Activated gamma-delta T cell treated with anti-CD3 and anti-CD28 coated beads, Interleukin-2, amount 50 U/mL, for 16 hours (primary cell): ENCODE measurements at places on chromosomes 5 and 9.

GRCh38 chr9:35164711-35165110 lies 2.9 kb downstream of the UNC13B start:
- DNase-seq, result no peak

- DNase-seq, result no peak
These were observed 71.8 kb upstream of the NFIL3 start for GRCh38 chr9:91495450-91495849.

- no peak for DNase-seq
These were observed 198.6 kb downstream of the TLE1 start for GRCh38 chr9:81490605-81491331.

DNA sequence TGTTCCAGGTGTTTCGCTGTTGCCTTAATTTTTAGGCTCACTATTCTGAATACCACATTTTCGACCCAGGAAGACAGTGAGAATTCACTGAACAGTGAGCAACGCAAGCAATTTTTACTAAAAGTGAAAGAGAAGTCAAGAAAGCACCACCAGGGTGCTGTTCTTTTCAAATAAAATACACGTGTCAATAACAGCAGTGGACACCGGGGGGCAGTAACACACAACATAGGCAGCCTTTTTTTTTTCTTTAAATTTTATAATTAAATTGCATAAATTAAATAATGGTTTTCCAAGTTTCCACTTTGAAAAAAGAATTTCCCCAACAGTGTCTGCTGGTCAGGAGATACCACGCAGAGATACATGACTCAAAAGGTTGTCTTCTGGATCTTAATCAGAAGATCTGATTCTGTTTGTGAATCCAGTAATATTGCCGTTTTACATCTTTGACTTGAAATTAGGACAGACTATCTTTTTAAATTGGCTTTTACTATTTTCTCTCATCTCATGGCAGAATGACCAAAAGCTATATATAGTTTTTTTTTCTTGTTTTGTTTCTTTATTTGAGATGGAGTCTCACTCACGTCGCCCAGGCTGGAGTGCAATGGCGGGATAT lies 47.1 kb upstream of the SH3GL2 start:
- no peak for DNase-seq

DNA sequence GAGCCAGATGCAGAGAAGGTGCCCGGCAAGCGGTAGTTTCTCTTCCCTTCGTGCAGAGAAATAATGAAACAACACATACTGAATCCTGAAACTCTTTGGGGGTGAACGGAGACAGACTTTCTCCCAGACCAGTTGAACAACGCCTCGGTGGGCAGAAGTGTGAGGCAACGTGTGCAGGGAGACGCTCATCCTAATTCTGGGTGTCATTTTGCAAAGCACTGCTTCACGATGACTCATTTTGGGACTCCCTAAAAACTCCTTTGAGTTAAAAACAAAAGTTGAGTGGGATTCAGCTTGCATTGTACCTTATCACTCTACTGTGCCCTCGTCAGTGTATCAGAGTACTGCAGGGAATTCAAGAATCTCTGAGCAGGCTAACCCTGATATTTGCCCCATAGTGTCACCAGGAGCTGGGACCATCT lies 3.5 kb upstream of the NEK6 start:
- no peak for DNase-seq

DNA sequence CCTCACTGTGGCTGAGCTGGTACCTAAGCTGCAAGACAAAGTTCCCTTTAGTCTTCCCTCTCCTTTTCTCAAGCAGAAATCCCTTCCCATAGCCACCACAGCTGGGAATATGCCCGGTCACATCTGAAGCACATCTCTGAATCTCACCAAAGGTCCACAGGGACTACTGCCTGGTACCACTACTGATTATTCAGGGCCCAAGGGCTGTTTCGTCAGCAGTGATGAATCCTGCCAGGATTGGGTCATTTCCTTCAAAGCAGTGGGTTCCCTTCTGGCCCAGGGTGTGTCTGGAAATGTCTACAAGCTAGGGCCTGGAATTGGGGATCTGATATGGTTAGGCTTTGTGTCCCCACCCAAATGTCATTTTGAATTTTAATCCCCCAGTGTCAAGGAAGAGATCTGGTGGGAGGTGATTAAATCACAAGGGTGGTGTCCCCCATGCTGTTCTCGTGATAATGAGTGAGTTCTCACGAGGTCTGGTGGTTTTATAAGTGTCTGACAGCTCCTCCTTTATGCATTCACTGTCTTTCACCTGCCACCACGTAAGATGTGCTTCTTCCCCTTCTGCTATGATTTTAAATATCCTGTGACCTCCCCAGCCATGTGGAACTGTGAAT lies 83.2 kb upstream of the FST start:
- DNase-seq, result no peak

GRCh38 chr5:143314659-143315058 lies 88.8 kb downstream of the NR3C1 start:
- DNase-seq, result no peak

DNA sequence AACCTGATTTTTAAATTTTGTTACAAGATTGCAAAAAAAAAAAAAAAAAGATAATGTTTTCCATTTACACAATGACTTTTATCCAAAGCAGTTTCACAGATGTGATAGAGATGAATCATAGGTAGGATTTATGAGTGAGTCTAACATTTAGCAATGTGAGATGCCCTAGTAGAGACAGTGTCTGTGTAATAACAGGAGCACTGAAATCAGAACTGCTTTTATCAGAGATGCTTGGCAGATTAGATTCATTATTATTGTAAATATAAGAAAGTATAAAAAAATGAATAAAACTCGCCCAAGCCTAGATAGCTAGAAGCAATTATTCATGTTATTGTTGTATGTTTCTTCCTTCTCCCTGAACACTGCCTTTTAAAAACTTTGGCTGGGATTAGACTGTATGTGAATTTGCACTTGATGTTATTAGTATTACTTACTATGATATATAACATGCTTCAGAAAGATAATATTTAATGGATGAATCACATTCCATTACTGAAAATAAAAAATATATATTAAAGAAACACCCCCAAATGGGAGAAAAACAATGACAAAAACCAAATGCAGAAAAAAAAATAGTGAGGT lies 567.3 kb upstream of the KLF4 start:
- no peak for DNase-seq

GRCh38 chr5:126975796-126976195 lies 54.6 kb downstream of the MARCHF3 start:
- no peak for DNase-seq

DNA sequence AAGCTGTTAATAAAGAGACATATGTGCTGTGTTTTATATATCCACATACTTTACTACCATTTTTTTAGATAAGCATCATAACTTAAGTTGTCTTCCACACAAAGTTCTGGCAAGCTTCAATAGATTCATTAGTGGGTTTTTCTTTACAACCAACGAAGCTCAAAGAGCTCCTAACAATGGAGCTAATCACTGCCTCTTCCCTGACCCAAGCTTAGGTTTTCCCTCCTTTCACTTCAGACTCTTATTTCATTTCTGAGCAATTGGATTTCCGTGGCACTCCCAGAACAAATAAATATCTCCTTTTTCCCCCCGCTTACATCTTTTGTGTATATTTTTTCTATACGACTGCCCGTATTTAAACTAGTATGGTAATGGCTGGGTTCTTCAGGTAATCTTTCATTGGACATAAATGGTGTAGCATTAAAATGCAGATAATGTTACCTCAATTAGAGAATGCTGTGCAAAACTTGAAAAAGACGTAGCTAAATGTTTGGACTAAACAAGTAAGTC lies 275.5 kb upstream of the TMEM161B start:
- DNase-seq, result no peak

- DNase-seq, result no peak
These were observed 87.4 kb downstream of the TLE1 start for GRCh38 chr9:81601639-81602623.

DNA sequence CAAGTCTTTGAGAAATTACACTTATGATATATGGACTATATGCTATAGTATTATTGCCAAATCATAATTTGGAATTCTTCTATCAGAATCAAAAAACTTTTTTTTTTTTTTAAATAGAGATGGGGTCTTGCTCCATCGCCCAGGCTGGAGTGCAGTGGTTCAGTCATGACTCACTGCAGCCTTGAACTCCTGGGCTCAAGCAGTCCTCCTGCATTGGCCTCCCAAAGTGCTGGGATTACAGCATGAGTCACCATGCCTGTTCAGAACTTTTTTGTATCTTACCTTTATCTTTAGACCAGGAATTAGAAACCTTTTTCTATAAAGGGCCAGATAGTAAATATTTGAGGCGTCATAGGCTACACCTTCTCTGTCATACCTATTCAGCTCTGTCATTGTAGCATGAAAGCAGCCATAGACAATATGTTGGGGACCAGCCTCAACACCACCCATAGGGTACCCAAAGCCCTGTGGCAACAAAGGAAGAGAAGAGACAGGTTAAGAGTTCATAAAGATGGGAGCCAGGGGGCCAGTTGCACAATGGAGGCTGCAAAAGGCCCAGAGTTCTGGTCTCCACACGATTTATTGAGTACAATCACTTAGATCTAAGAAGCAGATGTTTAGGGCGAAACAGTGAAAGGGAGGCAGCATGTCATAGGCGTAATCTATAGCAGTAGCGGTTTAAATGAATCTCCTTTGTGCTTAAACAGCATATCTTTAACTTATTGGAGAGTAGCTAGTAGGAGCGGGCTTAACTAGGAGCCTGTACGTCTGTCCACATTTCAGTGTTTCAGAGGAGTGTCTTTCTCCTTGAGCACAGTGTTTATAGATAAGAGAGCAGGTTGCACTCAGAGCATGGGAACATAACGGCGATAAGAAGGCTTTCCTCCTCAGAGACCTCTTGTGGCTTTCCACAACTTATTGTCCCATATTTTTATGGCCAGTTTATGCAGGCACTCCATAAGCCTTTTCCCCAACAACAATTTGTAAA lies 12.5 kb downstream of the ECM2 start:
- no peak for DNase-seq

DNA sequence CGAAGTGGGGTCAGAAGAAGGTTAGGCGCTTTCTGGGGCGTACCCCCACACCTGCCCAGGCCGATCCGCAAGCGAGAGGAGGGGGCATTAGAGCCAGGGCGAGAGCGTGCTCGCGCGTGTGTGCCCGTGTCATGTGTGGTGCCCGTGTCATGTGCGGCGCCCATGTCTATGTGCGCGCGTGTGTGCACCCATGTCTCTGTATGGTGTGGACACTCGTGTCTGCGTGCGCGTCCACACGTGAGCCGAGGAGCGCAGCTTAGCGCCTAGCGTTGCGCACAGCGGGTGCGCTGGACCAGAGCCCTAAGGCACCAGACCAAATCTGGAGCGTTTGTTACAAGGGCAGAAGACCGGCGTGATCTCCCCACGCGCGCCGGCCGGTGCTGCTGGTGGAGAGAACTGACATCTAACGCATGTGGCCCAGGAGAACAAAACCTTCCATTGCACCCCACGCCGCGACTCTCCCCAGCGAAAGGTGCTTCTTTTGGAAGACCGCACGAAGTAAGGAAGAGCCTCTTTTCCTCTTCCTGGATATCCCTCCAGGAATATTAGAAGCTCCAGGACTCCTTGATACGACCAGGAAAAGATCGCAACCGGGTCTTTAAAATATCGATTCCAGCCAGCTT lies 644 bp downstream of the NIM1K start:
- no peak for DNase-seq

GRCh38 chr5:141095263-141095641 lies 837 bp downstream of the PCDHB2 start:
- DNase-seq, result no peak

DNA sequence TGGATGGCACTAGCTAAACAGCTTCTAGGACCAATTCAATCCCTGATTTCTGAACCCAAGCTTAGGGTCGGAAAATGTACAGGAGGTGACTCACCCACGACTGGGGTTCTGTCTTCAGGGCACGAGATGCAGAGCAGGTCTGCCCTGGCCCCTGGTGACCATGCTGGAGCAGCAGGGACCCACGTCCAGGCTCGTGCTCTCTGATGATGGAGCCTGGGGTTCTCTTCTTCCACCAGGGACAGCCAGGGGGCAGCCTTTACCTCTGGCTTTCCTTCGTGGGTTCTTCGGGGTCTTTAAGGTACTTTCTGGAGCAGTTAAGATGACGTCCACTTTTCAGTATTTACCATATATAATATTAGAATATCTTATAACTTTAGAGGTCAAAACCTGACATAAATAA lies 2.1 kb downstream of the CFAP77 start:
- no peak for DNase-seq

DNA sequence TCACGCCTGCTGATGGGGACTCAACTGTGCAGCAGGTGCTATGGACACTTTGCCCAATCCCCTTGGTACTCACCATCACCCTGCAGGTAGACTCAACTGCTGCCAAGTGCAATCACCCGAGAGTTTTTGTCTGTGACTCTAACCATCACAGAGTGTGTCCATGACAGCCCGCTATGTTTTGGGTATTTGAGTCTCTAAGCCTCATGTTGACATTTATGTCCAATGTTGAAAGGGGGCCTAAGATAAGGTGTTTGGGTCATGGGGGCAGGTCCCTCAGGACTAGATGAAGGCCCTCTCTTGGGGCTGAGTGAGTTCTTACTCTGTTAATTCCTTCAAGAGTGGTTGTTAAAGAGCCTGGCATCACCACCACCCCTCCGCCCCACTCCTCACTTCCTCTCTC lies 44.1 kb upstream of the GABRP start:
- no peak for DNase-seq

GRCh38 chr9:106312906-106313305 lies 550.1 kb upstream of the ZNF462 start:
- DNase-seq, result no peak

GRCh38 chr9:35700031-35700430 lies 10.3 kb upstream of the TPM2 start:
- DNase-seq, result no peak

DNA sequence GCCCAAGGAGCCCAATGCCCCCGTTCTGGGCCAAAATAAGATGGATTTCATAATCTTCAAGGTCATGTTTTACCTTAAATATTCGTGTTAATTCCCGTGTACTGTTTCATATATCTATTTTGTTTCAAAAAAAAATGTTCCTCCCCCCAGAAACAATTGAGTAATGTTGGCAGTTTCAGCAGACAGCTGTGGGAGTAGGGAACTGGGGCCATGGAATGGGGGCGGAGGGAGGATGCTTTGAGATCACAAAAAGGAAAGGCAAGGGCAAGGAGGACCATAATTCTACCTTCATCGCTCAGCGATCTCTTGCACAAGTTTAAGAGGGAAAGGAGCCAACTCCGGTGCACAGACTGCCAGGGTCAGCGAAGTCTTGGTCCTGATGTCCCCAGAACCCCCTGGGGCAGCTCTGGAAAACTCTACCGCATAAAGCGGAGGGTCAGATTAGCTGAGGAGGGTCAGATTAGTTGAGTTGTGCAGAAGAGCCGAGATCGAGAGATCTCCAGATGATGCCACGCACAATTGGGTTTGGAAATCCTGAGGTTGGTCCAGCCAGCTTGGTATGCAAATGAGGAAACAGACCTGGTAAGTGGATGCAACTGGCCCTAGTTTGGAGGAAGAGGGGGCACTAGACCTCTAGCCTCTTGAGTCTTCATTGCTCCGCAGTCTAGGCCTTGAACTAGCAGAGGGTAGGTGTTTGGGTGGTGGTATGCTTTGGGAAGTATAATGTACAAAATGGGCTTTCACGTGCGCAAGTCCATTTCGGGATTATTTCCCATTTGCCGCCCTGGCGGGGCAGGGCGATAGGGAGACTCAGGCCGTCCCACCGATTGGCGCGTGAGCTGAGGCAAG lies 24.0 kb downstream of the CDKN2A start:
- no peak for DNase-seq
